H1 (cell line): ENCODE measurements at places on chromosomes 7 and 10. TPM values are rescaled to one million over a fixed set of nuclear protein-coding genes. Genes with fewer than 3 reads are reported as not detected.

The SLC26A3 gene
- not detected in 2 replicates for polyA plus RNA-seq

The GPR141 gene
- polyA plus RNA-seq, result 0.71 and 1.0 TPM in 2 replicates

DNA sequence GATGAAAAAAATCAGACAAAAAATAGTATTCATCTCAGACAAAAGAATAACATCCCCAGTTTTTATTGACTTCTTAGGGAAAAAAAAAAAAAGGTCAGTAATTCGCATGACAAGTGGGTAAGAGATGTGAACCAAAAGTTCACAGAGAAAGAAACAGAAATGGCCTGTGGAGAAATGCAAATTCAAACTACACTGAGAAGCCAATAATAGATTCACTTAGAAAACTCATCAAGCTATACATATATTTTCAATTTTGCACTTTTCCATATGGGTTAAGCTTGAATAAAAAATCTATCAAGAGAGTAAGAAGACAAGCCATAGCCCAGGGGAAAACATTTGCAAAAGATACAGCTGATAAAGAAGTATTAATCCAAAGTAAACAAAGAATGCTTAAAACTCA lies 28.0 kb downstream of the HERC4 start:
- DNase-seq, result no peak

- DNase-seq, result no peak
Observed at GRCh38 chr10:75546004-75546403, 114.6 kb downstream of the LRMDA start.

DNA sequence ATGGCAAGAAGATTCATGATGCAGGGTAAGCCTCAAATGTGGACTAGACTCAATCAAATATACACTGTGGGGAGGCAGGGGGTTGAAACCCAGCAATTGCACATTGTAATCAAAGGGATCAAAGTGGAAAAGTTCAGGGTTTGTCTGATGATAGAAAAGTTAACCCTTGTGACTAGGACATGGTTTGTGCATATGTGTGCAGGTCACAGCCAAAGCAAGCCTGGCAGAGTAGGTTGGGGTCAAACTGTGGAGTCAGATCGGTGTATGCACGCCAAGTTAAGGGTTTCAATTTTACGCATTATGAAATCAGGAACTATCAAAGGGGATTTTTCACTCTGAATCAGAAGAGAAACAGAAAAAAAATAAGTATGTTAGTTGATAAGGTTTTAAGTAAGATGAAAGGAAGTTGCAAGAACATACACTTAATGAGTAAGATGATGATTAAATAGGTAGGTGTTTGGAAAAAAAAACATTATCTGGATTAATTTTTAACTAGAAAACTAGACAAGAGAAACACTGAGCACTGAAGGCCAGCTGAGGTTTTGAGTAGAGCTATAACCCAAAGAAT lies 188.3 kb downstream of the DGKB start:
- no peak for DNase-seq
